Ovary (tissue), 10 donors: ENCODE measurements at places on chromosomes 6 and 20. TPM values are rescaled to one million over a fixed set of nuclear protein-coding genes. Genes with fewer than 3 reads are reported as not detected.
A peak's percentile ranks its signal among the peaks of the same experiment; 100 is the strongest.

- no peaks in the 10 kb centered on the region for H3K4me1 ChIP-seq
- no peaks in the 10 kb centered on the region for H3K27me3 ChIP-seq
- no peak overlapping the region for H3K4me3 ChIP-seq
- H3K36me3 ChIP-seq = no peaks in the 10 kb centered on the region
Observed at GRCh38 chr20:62342910-62343309, 24.2 kb downstream of the LAMA5 start.

GRCh38 chr6:36969240-36969691 lies 14.7 kb downstream of the PI16 start:
- H3K4me1 ChIP-seq = peaks cover 1% of the 10 kb centered on the region
- no peak overlapping the region for H3K4me3 ChIP-seq
- no peak for DNase-seq
- H3K36me3 ChIP-seq = no peaks in the 10 kb centered on the region
- no peaks in the 10 kb centered on the region for H3K27me3 ChIP-seq

GRCh38 chr6:84218091-84218490 lies 9.4 kb downstream of the CEP162 start:
- H3K27me3 ChIP-seq = no peaks in the 10 kb centered on the region
- no peaks in the 10 kb centered on the region for H3K4me1 ChIP-seq
- no peak overlapping the region for H3K4me3 ChIP-seq
- H3K36me3 ChIP-seq = no peaks in the 10 kb centered on the region
- DNase-seq = no peak

DNA sequence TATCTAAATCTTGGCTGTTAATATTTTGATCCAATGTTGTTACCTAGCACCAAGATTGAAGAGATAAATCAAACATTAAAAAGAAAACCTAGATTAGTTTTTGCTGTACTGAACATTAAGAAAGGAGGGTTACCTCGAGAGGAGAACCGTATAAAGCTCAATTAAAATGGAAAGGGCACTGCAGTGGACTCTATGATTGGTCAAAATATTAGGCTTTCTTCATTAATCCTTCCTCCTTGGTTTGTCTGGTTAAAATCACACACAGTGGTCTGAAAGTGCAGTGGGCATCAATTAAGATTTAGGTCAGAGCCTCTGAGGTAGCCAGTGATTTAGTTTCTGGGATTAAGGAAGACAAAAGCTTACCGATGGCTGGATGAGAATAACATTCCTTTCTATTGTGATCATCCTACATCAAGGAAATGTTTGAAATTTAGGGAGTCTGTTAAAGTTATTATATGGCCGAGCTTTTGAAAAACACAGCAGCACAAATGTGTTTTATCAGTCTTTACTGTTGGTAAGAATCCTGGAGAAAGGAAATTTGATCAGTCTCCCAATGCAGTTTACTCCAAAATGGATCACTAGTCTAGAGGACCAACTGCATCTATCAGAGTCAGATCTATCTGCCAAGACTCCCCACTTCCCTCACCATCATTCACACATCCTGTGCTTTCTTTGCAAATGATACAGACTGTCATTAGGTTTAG lies 134.6 kb upstream of the NEDD9 start:
- H3K27ac ChIP-seq = no peak overlapping the region
- no peaks in the 10 kb centered on the region for H3K36me3 ChIP-seq
- H3K4me3 ChIP-seq = no peak overlapping the region
- DNase-seq = no peak
- H3K4me1 ChIP-seq = no peaks in the 10 kb centered on the region
- no peaks in the 10 kb centered on the region for H3K27me3 ChIP-seq

DNA sequence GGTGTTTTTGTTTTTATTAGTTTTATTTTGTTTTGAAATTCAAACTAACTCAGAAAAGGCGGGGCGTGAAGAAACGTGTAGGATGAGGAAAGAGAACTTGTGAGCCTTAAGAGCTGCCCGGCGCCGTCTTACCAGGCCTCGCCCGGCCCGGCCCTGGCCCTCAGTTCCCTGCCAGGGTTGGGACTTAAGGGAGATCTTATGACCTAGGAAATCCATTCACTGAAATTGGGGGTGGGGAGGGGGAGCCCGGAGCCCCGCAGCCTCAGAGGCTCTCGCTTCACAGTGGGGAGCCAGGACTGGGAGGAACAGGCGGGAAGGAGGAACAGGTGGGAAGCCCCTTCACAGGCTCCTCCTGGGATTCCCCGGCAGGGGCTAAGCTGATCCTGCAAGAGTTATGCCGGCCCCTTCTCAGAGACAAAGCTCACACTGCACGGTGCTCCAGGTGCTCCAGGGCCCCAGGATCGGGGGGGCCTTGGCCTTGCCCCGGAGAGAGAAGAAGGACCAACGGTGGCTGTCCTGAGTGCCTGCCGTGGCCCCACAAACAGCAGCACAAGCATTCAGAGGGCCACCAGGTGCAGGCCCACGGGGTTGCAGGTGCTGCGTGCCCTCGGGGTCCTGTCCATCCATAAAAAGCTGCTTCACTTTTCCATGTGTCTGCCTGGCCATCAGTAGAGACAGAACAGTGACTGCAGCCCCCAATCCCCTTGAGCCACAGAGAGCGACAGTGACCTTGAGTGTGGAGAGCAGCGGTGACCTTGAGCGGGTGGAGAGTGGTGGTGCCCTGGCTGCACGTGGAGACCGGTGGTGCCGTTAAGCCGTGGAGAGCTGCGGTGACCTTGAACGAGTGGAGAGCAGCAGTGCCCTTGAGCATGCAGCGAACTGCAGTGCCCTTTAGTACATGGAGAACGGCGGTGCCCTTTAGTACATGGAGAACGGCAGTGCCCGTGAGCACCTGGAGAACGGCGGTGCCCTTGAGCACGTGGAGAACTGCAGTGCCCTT lies 152.7 kb downstream of the DLL1 start:
- H3K27me3 ChIP-seq = no peaks in the 10 kb centered on the region
- H3K4me3 ChIP-seq = no peak overlapping the region
- DNase-seq = no peak
- H3K27ac ChIP-seq = no peak overlapping the region
- H3K36me3 ChIP-seq = no peaks in the 10 kb centered on the region

GRCh38 chr20:60269573-60270162 lies 311.4 kb downstream of the CDH26 start:
- no peak overlapping the region for H3K27ac ChIP-seq
- no peaks in the 10 kb centered on the region for H3K27me3 ChIP-seq
- no peaks in the 10 kb centered on the region for H3K36me3 ChIP-seq
- DNase-seq = no peak
- H3K4me3 ChIP-seq = no peak overlapping the region

GRCh38 chr6:32947552-32948465 lies 5.1 kb downstream of the HLA-DMA start:
- H3K4me3 ChIP-seq = no peak overlapping the region
- no peak overlapping the region for H3K27ac ChIP-seq
- no peaks in the 10 kb centered on the region for H3K4me1 ChIP-seq
- DNase-seq = no peak
- no peaks in the 10 kb centered on the region for H3K36me3 ChIP-seq

Gene TFAP2A
- total RNA-seq = 0.11 TPM

DNA sequence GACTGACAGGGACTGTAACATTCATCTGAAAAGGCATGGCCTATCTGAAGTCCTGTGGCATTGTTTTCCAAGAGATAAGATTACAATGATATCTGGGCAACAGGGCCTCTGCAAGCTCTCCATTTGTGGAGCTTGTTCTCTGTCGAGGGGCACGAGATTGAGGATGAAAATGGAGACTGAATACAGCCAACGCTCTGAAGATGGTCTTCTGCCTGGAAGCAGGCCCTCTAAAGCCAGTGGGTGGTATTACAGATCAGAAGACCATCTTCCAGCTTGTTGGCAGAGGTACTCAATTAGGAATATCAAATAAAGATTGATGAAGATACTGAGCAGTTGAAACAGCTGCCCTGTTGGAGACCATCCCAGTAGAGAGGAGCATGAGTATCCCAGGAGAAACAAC lies 288.2 kb downstream of the CENPW start:
- no peak overlapping the region for H3K27ac ChIP-seq
- no peaks in the 10 kb centered on the region for H3K27me3 ChIP-seq
- no peaks in the 10 kb centered on the region for H3K36me3 ChIP-seq
- no peak for DNase-seq

DNA sequence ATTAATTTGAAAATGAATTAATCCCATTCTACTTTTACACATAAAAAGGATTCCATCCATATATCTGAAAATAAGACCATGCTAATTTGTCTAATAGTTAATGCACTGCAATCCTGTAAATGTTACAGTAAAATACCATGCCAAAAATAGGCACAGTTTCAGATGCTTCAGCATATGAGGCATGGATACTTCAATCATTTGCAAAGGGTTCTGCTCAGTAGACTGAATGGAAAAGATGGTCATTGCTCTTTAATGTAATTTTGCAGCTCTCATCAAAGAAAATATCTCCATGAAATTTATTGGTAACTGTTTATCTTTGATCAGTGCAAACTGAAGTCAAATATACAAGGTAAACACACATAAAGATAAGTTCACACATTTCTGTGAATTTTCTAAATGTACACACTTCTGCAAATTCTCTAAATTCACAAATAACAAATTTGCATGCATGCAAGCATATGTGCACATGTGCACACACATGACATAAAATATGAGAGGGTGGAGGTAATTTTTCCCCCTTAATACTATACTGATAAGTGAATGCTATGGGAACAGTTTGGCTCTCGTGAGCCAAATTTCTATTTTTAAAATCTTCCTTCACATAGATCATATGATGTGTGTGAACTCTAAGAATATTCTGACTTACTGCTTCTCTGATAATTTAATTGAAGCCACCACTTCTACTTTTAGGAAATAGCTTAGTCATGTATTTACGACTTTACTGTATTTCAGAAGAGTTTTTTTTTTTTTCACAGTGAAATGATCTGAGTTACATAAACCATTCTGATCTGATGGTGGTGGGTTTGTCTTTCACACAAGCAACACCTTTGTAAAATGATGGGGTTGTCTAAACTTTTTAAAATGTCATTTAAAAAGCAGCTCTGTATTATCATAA lies 996.8 kb upstream of the CITED2 start:
- H3K4me1 ChIP-seq = no peaks in the 10 kb centered on the region
- H3K27ac ChIP-seq = no peak overlapping the region
- no peak for DNase-seq
- H3K4me3 ChIP-seq = no peak overlapping the region

DNA sequence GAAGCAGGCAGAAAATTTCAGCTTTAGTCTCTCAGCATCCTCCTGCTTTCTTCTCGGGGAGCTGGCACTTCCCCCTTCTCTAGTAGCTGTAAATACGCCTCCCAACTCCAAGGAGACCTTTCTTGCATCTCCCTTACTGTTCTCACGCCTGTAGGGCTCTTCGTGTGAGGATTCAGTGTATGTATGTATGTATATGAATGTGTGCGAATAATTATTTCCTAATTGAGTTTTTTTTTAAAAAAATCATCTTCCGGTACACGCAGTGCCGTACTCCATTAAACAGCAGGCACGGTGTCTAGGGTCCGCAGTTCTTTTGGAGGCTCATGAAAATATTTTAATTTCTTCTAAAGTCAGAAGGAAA lies 85.4 kb downstream of the HFE start:
- H3K4me3 ChIP-seq = peak overlapping the region; percentile 72
- no peaks in the 10 kb centered on the region for H3K27me3 ChIP-seq
- peaks cover 2% of the 10 kb centered on the region for H3K4me1 ChIP-seq
- DNase-seq = no peak

- H3K27me3 ChIP-seq = no peaks in the 10 kb centered on the region
- H3K4me3 ChIP-seq = no peak overlapping the region
- H3K36me3 ChIP-seq = no peaks in the 10 kb centered on the region
- no peak for DNase-seq
- H3K27ac ChIP-seq = no peak overlapping the region
Observed at GRCh38 chr6:45619994-45620471, 242.3 kb upstream of the SUPT3H start.

Gene TNXB
- total RNA-seq = 205 TPM

DNA sequence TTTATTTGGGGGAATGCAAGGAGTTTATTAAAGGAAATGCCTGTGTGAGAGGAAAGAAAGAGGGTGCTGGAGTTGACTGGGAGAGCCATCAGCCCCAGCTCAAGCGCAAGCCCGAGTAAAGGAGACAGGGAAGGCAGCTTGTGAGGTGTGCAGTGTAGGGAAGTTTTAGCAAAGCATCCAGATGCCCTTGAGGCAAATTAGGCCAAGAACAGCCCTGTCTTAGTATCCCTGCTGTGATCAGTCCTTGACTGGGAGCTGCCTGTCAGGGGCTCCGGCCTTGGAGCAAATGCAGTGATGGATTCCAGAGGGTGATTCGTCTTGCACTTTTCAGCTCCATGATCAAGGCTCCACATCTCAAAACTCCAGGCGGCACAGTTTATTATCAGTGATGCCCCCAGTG lies 561.7 kb downstream of the KIF16B start:
- no peak overlapping the region for H3K4me3 ChIP-seq
- H3K27ac ChIP-seq = no peak overlapping the region
- H3K27me3 ChIP-seq = no peaks in the 10 kb centered on the region
- no peaks in the 10 kb centered on the region for H3K36me3 ChIP-seq
- no peak for DNase-seq
- no peaks in the 10 kb centered on the region for H3K4me1 ChIP-seq

Gene RBPJL
- not detected for total RNA-seq

Gene C20orf202
- 0.34 TPM for total RNA-seq

GRCh38 chr6:1906609-1907008 lies 296.9 kb downstream of the FOXC1 start:
- peaks cover 6% of the 10 kb centered on the region for H3K4me1 ChIP-seq
- H3K27me3 ChIP-seq = no peaks in the 10 kb centered on the region
- no peak for DNase-seq
- no peak overlapping the region for H3K27ac ChIP-seq
- H3K36me3 ChIP-seq = no peaks in the 10 kb centered on the region

DNA sequence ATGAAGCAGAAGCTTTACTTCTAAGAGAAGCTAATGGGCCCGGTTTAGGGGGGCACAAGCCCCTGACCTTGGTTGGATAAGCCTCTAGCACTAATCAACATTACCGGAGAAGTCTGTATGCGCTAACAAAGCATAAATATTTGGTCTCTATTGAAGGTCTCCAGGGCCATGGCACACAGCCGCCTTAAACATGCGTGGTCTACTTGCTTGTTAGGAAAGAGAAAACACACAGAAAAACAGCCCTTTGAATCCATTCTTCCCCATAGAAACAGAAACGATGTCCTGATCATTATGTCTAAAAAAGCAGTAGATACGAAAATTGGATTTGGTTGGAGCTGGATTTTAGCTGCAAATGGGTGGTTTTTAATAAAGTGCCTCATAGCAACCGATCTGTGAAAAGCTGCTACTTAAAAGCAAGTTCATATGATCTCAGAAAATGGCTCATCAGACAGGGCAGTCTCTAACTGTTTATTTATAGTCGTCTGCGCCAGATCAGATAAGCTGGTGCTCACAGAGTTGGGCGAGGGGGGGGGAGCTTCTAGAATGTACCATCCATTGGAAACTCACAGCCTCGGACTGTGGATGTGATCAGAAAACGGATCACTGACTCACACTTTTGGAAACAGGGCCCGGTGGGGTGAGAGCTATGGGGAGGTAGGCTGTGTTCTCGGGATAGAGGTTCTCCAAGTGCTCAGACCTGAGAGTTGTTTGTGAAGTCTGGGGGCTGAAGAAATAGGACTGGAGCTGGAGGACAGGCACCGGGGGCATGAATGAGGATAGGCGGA lies 35.3 kb upstream of the APCDD1L start:
- peaks cover 2% of the 10 kb centered on the region for H3K4me1 ChIP-seq
- H3K36me3 ChIP-seq = no peaks in the 10 kb centered on the region
- no peaks in the 10 kb centered on the region for H3K27me3 ChIP-seq

GRCh38 chr20:62642051-62642665 lies at the start of gene SLCO4A1:
Gene SLCO4A1, plus strand, starts transcription at chr20:62642503. Its CDS starts 13,952 bp downstream, at chr20:62656455.
- H3K27ac ChIP-seq = no peak within 1 kb of the TSS
- H3K36me3 ChIP-seq = no peaks in the 10 kb centered on the region
- peak within 1 kb of the TSS; percentile 53 for H3K4me3 ChIP-seq
